ENCODE measurements at places on chromosomes 12 and 14.

GRCh38 chr12:701896-702539 is 38.8 kb upstream of the NINJ2 start:
- DNase-seq = no peak

- no peak for DNase-seq
Observed at GRCh38 chr12:122989225-122989839, 8.9 kb downstream of the ARL6IP4 start.

DNA sequence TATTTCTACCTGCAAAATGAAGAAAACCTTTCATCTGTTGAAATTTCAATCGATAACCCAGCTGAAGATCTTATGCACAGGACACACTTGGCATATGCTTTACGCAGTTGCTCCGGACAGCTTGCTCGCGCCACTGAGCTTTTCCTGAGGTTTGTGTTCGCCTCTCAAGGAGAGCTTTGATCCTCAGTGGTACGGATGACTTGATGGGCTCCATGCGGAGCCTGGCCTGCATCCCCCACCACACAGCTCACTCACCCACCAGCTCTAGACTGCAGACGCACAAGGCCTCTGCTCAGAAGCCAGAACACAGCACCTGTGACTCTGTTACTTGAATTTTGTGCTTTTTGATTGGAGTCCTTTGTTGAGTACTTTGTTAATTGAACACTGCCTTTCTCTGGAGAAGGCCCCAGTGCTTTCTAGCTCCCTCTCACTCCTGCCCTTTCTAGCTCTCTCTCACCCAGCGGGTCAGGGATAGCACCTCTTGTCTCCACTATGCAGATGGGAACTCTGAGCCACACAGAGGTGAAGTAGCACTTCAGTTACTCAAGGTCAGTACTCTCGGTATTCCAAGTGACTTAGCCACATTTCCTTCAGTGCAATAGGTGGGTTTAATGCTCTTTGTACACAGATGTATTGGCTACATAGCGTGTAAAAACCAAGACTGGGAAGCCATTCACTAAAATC is 52.1 kb downstream of the TBC1D30 start:
- no peak for DNase-seq

GRCh38 chr12:114921781-114922180 is 237.8 kb upstream of the TBX3 start:
- DNase-seq = no peak

DNA sequence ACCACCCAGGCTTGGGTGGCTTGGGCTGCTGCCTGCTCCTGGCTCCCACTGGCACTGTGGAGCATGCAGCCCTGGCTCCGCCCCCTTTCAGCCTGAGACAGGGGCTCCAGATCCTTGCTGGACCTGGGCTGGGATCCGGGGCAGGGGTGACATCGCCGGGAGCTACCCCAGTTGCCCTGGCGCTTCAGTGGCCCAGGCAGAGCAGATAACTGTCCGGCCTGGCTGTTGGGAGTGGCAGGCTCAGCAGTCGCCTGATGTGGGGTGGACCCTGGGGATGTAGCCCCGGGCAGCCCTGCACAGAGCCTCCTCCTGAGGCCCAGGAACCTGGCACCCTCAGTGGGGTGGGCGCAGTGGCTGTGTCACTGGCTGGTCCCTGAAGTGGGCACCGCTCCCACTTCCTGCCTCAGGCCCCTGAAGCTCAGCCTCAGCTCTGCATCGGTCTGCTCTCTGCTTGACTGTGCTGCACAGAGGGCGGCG is 57.9 kb downstream of the FUT8 start:
- DNase-seq = no peak

- DNase-seq = no peak
Observed at GRCh38 chr14:70094631-70095030, 94.1 kb downstream of the SLC8A3 start.

GRCh38 chr12:77788231-77789168 is 42.2 kb upstream of the NAV3 start:
- no peak for DNase-seq

- DNase-seq = no peak
Observed at GRCh38 chr12:53500142-53500775, 824 bp upstream of the TARBP2 start.

GRCh38 chr14:55099756-55100155 is 29.3 kb upstream of the LGALS3 start:
- no peak for DNase-seq

DNA sequence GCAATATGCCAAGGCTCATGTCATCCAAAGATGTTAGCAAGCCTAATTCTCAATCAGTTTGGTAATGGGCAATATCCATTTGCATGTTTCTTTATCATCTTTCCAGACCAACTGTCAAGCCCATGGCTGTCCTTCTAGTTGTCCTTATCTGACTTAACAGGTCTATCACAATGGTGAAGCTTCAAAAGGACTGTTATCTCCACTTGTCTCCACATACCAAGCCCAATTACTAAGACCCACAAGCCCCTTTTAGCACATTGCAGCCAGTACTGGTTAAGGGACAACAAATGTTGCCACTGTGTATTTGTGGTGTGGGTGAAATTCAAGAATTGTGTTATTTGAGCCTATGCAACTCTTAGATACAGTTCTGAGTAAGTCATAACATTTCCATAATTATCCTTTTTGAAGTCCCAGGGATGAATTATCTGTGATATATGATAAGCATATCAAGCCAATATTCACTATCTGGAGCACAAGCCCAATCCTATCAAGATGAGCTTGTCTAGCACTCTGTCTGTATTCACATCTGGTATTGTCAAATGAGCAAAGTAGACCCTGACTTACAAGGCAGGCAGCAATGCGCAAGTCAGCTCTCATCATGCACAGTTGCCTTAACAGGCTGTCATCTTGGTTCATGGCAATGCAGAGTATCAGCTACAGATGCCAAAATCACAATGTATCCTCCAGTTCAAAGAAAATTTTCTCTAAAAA is 19.3 kb upstream of the ST8SIA1 start:
- DNase-seq = no peak

DNA sequence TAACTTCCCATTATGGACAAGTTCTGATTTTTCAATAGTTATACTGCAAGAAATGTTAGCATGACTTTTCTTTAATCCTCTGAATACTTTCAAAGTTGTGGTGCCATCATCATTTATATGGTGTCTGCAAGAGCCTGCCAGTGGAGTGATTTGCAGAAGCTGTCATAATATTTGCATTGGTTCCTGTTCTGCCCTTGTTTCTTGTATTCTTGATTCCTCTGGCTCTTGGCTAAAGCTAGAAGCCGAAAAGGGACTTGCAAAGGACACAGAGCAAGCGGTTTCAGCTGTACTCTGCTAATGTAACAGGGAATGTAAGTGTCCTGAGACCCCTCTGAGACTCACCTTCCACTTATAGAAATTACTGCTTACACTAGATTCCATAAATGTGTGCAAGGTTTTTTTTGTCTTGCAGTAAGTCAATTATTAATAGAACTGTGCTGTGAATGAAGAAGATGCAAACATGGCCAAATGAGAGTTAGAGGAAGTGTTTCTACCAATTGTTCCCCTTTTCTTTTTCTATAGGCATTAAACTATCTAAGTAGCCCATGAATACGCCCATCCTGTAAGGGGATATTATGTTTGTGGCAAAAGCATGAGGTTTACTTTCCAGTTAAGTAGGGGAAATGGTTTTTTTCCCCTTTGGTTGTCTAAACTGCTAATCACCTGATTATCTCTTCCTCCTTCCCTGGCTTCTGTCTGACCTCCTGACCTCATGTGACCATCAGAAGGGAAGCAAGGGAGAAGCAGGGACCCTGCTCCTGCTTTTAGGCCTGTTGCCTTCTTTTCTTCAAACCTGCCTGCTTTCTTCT is 5.3 kb downstream of the DYRK4 start:
- no peak for DNase-seq

GRCh38 chr14:104111301-104112112 is 26.0 kb downstream of the ASPG start:
- DNase-seq = no peak

GRCh38 chr14:24506443-24506842 is 1.6 kb downstream of the CMA1 start:
- no peak for DNase-seq

DNA sequence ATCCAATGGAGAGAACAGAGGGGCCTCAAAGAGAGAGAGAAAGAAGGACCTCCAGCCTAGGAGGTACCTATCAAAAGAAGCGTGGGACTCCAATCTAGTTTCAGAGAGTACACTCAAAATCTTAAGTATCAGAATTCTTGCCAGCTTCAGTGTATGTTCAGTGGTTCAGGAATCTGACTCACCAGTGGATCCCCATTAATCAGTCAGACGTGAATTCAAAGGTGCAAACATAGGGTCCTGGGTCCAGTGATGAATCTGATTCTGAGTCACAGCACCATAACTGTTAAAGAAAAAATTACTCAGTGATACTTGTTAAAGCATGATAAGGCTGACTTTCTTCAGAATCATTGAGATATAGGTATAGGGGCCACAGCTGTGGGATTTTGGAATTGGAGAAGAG is 33.2 kb downstream of the ETNK1 start:
- DNase-seq = no peak

- peak; percentile 64 for DNase-seq
Observed at GRCh38 chr14:23056956-23057756, at the start of gene CDH24. Gene CDH24, minus strand, starts transcription at chr14:23057520. Its CDS starts 1,787 bp downstream, at chr14:23055733.

DNA sequence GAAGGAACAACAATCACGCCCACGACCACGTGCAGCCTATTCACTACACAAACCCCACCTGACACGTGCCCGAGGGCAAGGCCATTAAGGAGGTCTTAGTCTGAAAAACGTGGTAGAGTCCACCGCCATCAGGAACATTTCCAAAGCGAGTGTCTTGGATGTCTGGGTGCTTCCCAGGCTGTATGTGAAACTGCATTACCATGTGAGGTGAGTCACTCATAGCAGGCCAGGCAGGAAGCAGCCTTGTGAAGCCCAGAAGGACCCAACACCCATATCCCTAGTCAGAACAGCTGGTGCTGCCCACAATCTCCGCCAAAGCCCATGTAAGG is 3.3 kb upstream of the KRT79 start:
- no peak for DNase-seq

GRCh38 chr14:99682809-99683618 is 1.1 kb upstream of the CYP46A1 start:
- peak; percentile 82 for DNase-seq

- DNase-seq = no peak
Observed at GRCh38 chr12:98002887-98003493, 512.4 kb upstream of the TMPO start.

DNA sequence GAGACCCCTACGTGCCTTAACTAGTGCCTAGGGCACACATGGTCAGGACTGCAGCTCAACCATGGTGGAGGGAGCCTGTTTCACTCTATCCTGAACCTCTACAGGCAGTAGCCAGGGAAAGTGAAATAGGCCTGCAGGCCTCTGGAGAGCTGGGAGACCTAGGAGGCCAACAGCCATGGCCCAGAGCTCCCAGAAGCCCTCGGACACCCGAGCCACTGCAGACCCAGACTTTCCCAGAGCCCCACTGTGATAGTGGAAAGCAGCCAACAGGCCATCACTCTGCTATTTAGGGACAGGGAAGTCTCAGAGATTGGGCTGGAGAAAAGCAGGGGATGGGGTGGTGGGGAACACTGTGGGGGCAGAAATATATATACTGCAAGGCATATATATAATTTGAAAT is 56.5 kb upstream of the ZFP36L1 start:
- no peak for DNase-seq

Data from stimulated activated CD4-positive, alpha-beta T cell treated with anti-CD3 and anti-CD28 coated beads, Interleukin-12 subunit alpha, Interleukin-12 subunit beta, amount 100 ng/mL, for 4 hours (primary cell).